ENCODE measurements at places on chromosomes 1 and 21. TPM values are rescaled to one million over a fixed set of nuclear protein-coding genes. Genes with fewer than 3 reads are reported as not detected.

The CALML6 gene
- 0.28 TPM for total RNA-seq

The ARPC5 gene
- total RNA-seq = 160 TPM

The ARHGAP29 gene
- 15.6 TPM for total RNA-seq

The ANKRD45 gene
- 0.14 TPM for total RNA-seq

The LCA5L gene
- 1.6 TPM for total RNA-seq

The KMO gene
- not detected for total RNA-seq

The PROK1 gene
- total RNA-seq = 0.14 TPM
